Aorta (tissue), 5 donors: ENCODE measurements at places on chromosomes 6 and 20.

GRCh38 chr6:6588924-6589709 lies 597 bp downstream of the LY86 start:
- no peak for DNase-seq

- DNase-seq, result no peak
Observed at GRCh38 chr6:150254770-150255169, 111.9 kb downstream of the PPP1R14C start.

DNA sequence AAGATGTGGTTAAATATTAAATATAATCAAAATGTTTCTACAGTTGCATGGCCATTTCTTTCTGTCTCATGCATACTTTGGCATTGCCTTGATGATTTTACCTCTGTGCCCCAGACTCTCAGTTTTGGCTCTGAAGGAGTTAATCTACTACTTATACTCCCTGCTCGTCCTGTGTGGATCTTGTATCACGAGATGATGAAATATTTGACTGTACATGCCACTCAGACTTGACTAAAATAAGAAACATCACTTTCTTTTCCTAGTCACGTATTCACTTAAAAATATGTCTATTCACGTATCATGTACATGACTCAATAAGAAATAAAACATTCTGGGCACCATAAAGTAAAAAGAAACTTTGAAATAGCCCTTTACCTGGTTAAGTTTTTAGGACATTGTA lies 397.7 kb downstream of the RFPL4B start:
- no peak for DNase-seq

- DNase-seq, result no peak
Observed at GRCh38 chr6:142294679-142295078, 7.1 kb upstream of the ADGRG6 start.

GRCh38 chr6:26122402-26122792 lies 35.2 kb downstream of the HFE start:
- DNase-seq, result no peak

DNA sequence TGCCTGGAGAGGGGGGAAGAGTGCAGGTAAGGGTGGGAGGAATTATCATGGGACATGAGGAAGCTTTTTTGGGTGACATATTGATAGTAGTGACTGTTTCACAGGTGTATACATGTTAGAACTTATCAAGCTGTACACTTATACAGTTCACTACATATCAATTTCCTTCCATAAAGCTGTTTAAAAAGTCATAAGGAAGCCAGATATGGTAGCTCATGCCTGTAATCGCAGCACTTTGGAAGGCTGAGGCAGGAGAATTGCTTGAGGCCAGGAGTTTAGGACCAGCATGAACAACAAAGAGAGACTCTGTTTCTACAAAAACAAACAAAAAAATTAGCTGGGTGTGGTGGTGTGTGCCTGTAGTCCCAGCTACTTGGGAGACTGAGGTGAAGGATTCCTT lies 21.7 kb downstream of the ZSCAN12 start:
- no peak for DNase-seq

- no peak for DNase-seq
Observed at GRCh38 chr6:144134176-144134575, 16.1 kb upstream of the STX11 start.

DNA sequence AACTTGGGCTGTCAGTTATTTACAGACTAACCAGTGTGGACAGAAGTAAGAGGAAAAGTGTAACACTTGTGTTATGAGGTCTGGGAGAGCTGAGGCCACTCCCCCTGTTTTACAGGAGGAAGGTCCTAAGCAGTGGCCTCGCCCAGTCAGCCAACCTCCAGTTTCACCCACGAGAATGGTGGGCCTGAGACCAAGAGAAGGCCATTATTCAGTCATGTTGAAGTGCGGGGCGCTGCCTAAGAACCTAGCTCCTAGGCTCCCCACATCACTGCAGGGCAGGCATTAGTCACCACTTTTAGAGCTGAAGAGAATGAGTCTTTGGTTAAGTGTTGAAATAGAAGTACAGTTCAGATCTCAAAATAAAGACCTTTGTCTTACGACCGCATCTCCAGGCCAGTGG lies 27.9 kb downstream of the CDYL start:
- no peak for DNase-seq

- no peak for DNase-seq
Observed at GRCh38 chr6:113953346-113953745, 17.6 kb downstream of the HDAC2 start.

DNA sequence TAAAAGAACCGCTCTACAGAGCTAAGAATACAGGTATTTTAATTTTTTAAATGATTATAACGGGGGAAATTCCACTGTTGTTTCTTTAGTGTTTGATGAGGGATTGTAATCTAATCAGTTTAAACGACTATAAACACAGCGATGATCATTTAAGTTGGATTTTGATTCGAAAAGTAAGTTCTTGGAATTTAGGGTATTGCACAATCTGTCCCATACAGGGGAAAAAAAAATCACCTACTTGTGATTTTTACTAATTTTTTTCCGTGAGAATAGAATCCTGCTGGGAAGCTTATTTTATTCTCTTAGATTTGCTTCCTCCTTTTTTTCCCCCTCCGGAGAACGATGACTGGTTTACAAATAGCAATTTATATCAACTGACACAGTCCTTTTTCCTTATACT lies 108.0 kb downstream of the LAMA2 start:
- no peak for DNase-seq

DNA sequence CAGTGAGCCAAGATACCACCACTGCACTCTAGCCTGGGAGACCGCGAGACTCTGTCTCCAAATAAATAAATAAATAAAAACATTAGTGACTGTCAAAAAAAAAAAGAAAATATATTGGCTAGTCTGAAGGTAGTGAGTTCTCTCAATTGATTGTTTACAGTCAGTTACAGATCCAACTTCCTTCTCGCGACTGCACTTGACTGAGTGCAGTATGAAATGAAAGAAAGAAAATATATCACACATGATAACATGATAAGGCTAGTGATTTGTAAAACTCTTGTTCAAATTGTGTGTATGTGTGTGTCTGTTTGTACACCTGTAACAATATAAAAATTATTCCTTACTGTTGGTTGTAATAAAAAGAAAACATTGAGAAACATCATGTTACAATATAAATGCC lies 7.9 kb downstream of the R3HDML start:
- no peak for DNase-seq

DNA sequence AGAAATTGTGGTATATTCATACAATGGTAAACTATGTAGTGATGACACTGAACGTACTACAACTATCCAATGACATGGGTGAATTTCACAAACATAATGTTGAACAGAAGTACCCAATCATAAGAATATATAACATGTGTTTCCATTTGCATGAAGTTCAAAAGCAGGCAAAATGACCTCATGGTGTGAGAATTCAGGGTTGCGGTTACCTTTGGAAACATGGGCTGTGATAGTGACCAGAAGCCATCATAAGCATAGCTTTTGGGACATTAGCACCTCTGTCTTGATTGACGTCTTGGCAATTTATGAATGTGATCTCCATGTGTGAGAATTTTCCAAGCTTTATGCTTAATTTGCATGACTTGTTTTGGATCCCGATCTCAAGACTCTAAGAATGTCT lies 500.1 kb upstream of the JAG1 start:
- DNase-seq, result no peak

GRCh38 chr20:33408716-33409654 lies 7.7 kb upstream of the CDK5RAP1 start:
- DNase-seq, result no peak

GRCh38 chr20:55153001-55153645 lies 677.7 kb downstream of the DOK5 start:
- no peak for DNase-seq

GRCh38 chr6:143745166-143746133 lies 67.7 kb downstream of the PHACTR2 start:
- DNase-seq, result no peak

DNA sequence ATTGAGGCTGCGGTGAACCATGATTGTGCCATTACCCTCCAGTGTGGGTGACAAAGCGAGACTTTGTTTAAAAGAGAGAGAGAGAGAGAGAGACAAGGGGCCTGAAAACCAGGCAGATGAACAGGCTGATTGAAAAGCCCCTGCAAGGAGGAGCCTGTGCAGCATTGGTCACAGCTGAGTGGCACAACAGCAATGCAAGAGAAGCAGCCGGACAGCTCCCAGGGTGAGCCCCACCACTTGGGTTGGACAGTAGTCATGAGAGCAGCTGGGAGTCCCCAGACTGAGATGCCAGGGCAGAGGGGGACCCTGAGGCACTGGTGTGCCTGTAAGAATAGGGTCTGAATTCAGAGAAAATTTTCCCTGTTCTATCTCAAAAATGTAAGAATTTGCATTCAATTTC lies 10.2 kb downstream of the DNPH1 start:
- DNase-seq, result peak; percentile 26

DNA sequence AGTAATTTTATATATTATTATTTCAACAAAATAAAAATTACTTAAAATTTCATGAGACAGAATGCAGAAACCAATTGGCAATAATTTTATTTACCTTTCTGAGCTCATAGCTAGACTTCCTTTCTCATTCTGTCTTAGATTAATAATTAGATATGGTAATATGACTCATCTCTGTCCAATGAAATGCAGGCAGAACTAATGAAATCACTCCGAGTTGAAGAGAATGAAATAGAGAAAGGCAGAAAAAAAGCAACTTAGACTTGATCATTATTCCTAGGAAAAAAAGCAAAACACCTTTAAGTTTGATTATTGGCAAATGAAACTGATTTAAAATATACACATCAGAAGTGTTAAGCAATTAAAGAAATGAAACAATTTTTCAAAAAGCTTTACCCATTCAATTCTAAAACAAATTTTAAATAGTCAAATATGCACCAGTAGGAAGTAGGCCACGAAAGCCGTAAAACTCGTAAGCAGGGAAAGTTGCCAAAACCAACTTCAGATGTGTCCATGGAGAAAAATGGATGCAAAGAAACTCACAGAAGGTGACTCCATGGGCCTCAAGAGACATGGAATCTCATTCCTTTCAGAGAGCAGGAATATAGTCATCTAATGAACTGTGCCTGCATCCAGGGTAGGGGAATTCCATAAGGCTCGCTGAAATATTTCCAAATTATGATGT lies 293.8 kb upstream of the RGS17 start:
- DNase-seq, result no peak

DNA sequence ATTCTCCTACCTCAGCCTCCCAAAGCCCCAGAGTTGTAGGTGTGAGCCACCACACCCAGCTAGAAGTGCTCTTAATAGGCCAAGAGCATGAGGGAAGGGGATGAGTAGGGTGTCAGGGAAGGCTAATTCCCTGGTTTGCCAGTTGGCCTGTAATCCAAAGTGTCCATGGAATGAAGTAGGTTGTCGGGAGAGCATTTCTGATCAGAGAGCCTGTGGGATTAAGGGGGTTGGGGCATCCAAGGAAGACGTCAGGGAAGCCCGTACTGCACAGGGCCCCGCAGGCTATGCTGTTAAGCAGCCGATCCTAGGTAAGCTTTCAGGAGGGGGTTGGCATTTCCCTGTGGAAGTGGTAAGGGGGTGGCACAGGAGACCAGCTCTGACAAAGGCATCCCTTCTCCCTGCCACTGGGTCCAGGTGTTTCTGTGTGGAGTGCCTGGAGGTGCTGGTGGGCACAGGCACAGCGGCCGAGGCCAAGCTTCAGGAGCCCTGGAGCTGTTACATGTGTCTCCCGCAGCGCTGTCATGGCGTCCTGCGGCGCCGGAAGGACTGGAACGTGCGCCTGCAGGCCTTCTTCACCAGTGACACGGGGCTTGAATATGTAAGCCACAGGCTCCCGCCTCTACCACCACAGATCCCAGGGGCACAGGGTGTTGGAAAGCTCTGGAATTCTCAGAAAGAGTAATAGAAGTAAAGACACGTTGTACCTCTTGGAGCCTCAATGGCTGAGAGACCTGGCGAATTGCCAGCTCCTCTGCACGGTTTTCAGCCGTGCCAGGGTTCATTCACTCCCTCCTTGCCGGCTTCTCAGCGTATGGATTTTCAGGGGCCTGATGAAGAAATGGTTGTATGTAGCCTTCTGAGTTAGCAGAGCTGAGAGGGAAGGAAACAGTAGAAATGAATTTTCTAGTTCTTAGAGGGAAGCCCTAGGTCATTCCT lies 21.4 kb upstream of the MAPRE1 start:
- DNase-seq, result no peak

- no peak for DNase-seq
Observed at GRCh38 chr6:138455746-138456400, 43.4 kb downstream of the NHSL1 start.

- DNase-seq, result no peak
Observed at GRCh38 chr6:138500045-138500665, 861 bp upstream of the NHSL1 start.

DNA sequence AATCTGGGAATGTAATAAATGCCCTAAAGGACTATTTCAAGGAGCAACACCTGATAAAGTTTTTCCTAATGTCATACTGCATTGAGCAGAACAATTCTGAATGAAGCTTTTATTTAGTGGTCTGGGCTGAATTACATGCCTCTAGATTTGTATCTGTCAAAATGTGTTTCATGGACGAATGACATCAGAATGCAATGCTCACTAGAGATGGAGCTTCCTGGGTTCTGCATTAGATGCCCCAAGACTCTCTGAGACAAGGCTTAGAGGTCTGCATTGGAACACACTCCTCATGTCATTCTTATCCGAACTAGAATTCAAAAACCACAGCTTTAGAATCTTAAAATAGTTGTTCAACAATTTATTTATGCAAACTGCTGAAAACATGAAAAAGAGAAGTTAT lies 62.0 kb downstream of the SYNE1 start:
- no peak for DNase-seq

- DNase-seq, result no peak
Observed at GRCh38 chr6:106772270-106773142, 143.1 kb downstream of the QRSL1 start.

GRCh38 chr20:64222291-64222735 lies 33.2 kb upstream of the PCMTD2 start:
- no peak for DNase-seq

DNA sequence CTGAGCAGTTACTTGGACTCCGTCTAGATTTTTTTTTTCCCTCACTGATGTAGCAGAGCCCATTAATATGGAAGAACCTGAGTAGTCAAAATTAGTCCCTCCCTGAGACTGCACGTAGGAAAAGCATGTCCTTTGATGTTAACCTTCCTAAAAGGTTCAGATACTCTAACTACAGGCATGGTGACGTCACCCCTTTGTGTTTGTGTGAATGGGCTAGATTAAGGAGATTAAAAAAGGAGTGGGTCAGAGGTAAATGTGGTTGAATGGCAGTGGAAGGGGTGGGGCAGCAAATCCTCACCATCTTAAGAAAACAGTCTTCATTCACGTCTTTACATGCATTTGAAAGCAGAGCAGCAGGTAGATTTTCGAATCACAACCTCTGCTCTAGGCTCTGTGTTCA lies 521.1 kb downstream of the TFAP2B start:
- no peak for DNase-seq

DNA sequence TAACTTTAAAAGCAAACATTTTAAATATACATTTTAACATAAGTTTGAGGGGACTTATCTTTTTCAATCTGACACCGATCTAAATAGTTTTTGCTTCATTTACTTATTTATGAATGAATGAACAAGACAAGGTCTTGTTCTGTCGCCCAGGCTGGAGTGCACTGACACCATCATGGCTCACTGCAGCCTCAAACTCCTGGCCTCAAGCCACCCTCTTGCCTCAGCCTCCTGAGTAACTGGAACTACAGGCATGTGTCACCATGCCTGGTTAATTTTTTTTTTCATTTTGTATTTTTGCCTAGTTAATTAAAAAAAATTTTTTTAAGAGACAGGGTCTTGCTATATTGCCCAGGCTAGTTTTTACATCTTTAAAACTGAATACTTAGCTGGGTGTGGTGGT lies 25.4 kb downstream of the FBXO9 start:
- no peak for DNase-seq
